ENCODE measurements at places on chromosomes 13 and 19.
A peak's percentile ranks its signal among the peaks of the same experiment; 100 is the strongest.

GRCh38 chr19:38733493-38734175 lies 10.6 kb downstream of the CAPN12 start:
- peak; percentile 13 for DNase-seq

DNA sequence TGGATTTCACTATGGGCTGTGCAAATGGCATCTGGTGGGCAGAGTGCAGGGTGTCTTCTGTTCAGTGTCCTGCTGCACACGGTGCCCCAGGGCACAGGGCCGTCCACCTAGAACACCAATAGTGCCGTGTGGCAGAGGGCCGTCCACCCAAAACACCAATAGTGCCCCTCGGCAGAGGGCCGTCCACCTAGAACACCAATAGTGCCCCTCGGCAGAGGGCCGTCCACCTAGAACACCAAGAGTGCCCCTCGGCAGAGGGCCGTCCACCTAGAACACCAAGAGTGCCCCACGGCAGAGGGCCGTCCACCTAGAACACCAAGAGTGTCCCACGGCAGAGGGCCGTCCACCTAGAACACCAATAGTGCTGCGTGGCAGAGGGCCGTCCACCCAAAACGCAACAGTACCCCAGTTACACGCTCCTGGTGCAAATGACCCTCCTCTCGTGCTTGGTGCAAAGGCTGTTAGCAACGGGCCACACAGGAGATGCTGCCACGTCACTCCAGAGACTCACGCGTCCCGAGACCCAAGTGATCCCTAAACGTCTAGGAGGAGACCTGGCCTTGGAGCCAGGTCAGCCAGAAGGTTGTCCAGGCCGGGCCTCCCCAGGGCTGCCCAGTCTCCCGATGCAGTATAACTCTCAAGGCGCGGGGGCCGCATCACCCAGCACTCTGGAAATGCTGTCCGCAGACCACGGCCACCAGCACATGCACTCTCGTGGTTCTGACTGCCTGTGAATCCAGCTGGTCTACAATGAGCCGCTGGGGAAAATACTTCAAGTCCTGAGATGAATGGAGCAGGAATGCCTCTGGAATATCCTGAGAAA lies 51.5 kb downstream of the RASA3 start:
- DNase-seq, result no peak

DNA sequence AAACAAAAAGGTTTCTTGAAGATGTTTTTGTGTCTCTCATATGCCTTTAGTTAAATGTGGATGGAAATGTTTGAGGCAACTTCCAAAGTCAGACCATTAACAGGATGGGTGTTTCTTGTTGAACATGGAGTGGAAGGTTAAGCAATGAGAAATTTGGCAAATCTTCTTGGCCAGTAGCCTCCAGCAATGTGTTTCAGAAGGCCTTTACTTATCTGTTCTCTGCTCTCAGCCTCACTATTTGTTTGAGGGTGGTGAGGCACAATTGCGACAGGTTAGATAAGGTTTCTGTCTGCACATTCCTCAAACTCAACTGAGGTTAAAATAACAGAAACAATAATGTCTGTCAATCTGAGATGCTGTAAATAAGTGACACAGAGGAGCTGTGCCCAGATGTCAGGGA lies 1019.0 kb downstream of the DIAPH3 start:
- DNase-seq, result no peak

- DNase-seq, result no peak
Measured at GRCh38 chr13:46303742-46304385, 83.2 kb downstream of the RUBCNL start.

- no peak for DNase-seq
Measured at GRCh38 chr13:57631596-57632275, at the start of gene PCDH17. TSS of gene PCDH17 (plus strand) at chr13:57631744. CDS start at chr13:57632547, 803 bp downstream.

- DNase-seq, result no peak
Measured at GRCh38 chr19:28426730-28427225, 786.2 kb downstream of the UQCRFS1 start.

GRCh38 chr13:103895835-103896531 lies 829.8 kb upstream of the SLC10A2 start:
- no peak for DNase-seq

DNA sequence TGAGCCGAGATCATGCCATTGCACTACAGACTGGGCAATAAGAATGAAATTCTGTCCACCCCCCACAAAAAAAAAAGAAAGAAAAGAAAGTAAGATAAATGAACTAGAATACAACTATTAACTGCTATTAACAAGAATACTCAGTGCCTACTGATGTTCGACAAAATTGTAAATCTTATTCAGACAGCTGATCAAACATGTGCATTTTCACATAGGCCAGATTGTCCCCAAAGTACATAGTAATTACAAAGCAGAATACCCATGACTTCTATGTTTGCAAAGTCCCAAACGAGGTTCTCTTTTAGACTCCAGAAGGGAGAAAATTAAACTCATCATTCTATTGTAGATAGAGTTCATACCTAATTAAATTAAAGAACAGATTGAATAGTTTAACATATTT lies 113.4 kb downstream of the UFM1 start:
- no peak for DNase-seq

All from WERI-Rb-1 (cell line).